Stimulated activated CD4-positive, alpha-beta T cell treated with anti-CD3 and anti-CD28 coated beads, Interleukin-2, amount 100 ng/mL, for 24 hours (primary cell): ENCODE measurements at places on chromosomes 11 and 22.

DNA sequence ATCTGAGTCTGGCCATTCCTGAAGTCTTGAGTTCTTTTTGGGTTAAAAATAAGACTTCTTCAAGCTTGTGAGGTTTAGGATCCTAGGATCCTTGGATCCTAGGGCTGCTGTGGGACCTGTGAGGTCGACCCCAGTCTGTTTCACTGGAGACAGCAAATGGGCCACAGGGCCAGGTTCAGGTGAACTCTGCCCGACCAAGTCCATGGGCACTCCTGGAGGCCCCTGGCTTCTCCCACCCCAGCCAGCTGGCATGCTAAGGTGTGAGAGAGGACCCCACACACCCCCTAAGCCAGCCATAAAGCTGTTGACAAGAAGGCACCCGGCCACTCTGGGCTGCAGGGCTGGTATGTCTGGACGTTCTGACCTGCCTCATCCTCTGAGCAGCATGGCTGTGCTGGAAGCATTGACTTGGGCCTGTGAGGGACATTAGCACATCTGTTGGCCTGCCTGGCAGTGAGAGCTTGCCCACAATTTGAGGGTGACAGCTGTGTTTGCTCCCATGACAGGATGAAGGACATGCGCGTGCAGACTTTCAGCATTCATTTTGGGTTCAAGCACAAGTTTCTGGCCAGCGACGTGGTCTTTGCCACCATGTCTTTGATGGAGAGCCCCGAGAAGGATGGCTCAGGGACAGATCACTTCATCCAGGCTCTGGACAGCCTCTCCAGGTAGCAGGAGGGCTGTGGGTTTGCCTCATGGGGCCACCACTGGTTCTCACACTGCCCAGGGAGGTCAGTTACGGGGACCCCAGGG lies 16.0 kb downstream of the CLDN5 start:
- DNase-seq: no peak

GRCh38 chr22:31271485-31271884 lies 20.8 kb downstream of the PIK3IP1 start:
- DNase-seq: no peak

GRCh38 chr11:3163241-3163981 lies 1.7 kb downstream of the OSBPL5 start:
- no peak for DNase-seq

DNA sequence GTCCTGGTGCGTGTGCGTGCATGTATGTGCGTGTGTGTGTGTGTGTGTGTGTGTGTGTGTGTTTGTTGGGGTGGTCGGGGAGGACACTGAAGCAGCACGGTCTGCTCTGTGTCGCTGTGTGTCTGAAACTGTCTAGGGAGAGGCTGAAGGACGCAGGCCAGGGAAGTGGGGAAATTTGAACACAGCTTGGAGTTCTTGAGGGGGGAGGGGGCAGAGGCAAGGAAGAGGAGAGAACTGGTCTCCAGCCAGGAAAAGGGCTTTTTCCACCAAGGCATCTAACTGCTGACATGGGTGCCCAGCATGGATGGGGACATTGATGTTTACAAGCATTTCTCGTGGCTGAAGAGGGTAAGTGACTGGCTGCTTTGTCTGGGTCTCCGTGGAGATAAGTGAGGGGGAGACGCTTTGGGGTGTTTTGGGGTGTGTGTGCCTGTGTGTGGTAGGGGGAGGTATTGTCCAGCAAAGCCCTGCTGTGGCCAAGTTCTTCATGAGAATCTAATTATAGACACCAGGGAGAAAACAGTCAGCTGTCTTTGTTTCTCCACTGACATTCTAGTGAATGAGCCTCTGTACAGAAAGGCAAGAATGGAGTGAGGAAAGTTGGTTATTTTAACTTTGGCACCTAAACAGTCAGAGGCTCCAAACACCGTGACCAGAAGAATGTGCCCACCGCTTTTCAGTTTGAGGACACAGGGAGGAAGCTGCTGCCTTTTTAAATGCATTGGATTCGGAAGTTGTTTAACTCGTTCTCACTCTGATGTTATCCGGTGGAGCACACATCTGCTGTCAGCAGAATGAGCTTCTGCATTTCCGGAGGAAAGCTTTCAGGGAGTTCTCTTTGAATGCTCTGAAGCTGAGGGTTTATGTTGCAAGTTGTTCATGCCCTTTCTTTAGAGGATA lies 63.7 kb downstream of the PPFIBP2 start:
- no peak for DNase-seq

DNA sequence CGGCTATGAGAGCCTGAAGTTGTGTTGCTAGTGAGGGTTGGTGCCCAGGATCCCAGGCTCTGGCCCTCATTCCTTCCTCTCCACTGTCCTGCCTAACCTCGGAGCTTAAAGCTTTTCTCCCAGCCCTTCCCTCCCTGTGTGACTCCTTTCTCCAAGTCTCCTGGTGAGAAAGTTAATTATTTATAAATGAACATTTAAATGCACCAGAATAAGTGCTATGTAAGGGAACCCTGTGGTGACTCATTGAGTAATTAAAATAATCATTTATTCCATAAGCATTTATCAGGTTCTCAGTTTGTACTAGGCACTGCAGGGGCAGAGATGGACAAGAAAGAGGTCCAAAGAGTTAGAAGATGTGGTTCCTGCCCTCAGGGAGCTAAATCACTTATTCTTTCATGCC lies 89.1 kb upstream of the ISX start:
- DNase-seq: no peak

- DNase-seq: no peak
Observed at GRCh38 chr11:44638032-44638431, 72.6 kb downstream of the CD82 start.

DNA sequence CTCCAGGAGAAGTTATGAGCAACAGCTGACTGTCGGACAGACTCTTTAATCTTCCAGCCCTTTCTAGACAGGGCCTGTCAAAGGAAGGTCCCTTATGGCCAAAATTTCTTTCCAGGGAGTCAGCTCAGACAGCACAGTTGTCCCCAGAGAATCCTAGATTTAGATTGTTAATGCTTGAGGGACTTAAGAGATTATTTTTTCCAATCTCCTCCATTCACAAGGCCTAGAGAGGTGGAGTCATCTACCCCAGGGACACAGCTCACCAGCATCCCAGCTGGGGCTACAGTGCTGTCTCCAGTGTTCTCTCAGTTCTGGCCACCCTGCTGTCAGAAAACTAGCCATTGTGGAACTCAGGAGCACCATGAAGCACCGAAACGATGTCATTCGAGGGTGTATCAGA lies 7.8 kb downstream of the DSCAML1 start:
- no peak for DNase-seq

DNA sequence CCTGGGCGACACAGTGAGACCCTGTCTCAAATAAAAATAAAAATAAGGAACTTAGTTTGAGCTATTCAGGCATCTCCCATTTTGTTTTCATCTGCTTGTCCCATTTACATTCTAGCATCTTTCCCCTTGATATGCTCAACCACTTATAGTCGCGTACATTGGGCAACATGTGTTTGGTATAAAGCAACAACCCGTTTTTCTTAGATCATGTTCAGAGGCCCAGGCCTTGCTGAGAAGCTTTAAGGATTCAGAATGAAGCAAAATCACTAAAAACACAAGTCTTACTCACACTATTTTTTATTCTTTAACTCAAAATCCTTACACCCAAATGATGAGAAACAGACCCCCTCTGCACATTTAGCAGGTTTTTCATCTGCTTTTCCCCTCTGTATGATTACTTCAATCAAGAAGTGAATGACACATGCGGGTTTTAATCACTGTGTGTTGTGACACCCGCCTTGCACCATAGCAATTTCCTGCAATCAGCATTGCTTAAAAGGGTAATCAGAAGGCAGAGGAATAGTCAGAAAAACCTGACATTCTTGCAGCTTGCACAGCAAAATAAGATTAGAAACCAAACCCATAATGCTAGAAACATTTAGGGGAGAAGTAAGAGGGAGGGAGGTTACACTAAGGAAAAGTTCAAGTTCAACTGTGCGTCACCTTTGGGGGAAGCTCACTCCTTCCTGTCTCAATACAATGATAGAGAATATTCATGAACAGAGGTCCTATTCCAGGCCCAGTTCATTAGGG lies 25.9 kb downstream of the ALG9 start:
- DNase-seq: no peak

DNA sequence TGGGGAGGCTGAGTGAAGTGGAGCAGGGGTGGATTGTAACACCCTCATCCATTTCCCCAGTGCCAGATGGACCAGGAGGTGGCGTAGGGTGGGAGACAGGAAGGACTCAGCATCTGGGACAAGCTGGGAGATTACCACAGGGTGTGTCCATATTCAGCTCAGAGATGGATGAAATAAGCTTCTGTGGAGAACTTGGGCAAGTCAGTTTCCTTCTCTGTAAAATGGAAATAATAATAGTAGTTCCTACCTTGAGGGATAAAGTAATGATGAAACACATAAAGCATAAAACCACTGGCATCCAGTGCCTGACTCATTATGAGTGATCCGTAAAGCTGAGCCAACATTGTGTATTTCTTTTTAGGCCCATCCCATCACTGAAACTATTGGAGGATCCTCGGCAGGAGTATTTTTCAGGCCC lies 607 bp upstream of the ROBO4 start:
- DNase-seq: no peak

GRCh38 chr11:8531312-8531711 lies 62.7 kb downstream of the STK33 start:
- no peak for DNase-seq

GRCh38 chr11:47187723-47188122 lies 1.5 kb upstream of the PACSIN3 start:
- no peak for DNase-seq

DNA sequence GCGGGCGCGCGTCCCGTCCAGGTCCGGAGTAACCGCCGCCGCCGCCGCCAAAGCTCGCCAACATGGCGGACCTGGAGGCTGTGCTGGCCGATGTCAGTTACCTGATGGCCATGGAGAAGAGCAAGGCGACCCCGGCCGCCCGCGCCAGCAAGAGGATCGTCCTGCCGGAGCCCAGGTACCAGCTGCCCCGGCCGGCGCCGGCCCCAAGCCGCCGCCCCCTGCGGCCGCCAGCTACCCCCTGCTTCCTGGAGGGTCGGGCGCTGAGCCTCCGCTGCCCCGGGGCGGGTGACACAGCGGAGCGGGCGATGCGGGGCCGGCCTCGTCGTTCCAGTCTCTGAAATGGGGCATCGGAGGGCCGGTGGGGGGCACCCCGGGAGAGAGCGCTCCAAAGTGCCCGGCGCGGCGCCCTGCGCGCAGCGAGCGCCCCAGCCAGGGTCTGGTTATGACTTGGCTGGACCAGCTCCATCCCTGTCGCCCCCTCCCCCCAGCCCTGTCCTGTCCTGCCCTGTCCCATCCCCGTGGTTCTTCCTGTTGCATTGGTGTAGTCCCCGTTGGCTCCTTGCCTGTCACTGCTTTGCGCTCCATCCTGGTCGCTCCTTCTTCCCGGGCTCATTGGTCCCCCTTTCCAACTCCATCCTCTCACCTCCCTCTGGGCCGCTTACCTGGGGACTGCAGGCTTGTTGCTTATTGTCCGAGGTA lies 653 bp downstream of the GRK3 start:
- peak; percentile 42 for DNase-seq

- DNase-seq: no peak
Observed at GRCh38 chr11:9633679-9634078, 30.2 kb upstream of the SWAP70 start.

- DNase-seq: no peak
Observed at GRCh38 chr11:120331301-120331996, 4.8 kb upstream of the ARHGEF12 start.

DNA sequence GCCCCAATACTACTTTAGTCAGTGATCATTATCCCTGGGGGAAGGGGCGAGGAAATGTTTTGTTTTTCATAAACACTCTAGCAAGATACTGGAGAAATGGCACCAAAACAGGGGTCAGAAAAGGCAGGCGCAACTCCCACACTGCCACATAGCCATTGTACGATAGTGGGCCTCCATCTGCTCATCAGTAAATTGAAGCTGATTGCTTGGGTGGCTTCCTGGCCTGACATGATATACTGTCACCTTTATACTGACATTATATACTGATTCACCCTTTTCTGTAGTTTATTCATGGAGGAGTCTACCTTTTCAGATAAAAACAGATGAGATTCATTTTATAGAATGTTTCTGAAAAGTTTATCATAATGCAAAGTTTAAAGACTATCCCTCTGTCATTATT lies 51.6 kb upstream of the CCDC34 start:
- DNase-seq: no peak
